ENCODE measurements at places on chromosomes 3 and 15.

- peak; percentile 28 for DNase-seq
These were observed 46.8 kb downstream of the CYP11A1 start for GRCh38 chr15:74320352-74321247.

DNA sequence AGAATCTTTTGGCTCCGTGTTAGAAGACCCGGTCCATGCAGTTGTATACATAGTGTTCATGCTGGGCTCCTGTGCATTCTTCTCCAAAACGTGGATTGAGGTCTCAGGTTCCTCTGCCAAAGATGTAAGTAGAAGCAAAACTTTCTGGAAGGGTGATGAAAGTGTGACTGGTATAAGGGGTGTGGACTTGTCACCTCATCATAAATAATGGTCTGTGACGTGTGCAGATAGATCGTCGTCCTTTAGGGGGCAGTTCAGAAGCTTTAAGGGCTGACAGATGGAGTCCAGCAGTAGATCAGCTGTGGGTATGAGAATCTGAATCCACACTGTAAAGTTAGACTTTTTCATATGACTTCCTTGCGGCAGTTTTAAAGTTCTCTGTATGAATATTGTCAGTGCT is 15.3 kb downstream of the SEC61A1 start:
- DNase-seq: peak; percentile 16

GRCh38 chr15:50330921-50331320 is 24.1 kb downstream of the GABPB1 start:
- DNase-seq: no peak

DNA sequence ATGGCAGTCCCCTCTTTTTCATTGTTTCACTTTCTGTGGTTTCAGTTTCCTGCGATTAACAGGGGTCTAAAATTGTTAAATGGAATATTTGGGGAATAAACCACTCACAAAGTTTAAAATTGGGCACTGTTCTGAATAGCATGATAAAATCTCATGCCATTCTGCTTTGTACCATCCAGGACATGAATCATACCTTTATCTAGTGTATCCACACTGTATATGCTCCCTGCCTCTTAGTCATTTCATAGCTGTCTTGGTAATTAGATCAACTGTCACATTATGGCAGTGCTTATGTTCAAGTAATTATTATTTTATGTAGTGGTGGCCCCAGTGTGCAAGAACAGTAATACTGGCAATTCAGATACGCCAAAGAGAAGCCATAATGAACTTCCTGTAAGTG is 734.5 kb downstream of the ZPLD1 start:
- DNase-seq: no peak

- no peak for DNase-seq
These were observed 94.7 kb downstream of the LRIG1 start for GRCh38 chr3:66406163-66406562.

- no peak for DNase-seq
These were observed 43.8 kb downstream of the HRH1 start for GRCh38 chr3:11198070-11198469.

GRCh38 chr3:89405176-89405575 is 297.8 kb downstream of the EPHA3 start:
- no peak for DNase-seq

- DNase-seq: no peak
These were observed 70.5 kb downstream of the CHST2 start for GRCh38 chr3:143190101-143190500.

GRCh38 chr3:48015431-48016180 is 610 bp downstream of the MAP4 start:
- DNase-seq: no peak

DNA sequence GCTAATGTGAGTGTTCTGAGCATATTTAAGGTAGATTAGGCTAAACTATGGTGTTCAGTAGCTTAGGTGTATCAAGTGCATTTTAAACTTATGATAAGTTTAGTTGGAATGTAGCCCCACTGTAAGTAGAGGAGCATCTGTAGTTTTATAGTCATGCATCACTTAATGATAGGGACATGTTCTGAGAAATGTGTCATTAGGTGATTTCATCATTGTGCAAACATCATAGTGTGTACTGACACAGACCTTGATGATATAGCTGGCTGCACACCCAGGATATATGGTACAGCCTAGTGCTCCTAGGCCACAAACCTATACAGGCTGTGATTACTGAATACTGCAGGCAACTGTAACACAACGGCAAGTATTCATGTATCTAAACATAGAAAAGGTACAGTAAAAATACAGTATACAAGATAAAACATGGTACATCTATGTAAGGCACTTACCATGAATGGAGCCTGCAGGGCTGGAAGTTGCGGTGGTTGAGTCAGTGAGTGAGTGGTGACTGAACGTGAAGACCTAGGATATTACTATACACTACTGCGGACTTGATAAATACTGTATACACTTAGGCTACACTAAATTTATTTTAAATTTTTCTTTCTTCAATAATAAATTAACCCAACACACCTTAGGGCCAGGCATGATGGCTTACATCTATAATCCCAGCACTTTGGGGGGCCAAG is 17.9 kb downstream of the DNAH1 start:
- no peak for DNase-seq

Measured in A549 (cell line).